Esophagus squamous epithelium (tissue), 5 donors: ENCODE measurements at places on chromosomes 12 and 14.

GRCh38 chr12:117032593-117033381 is 66.4 kb downstream of the TESC start:
- DNase-seq, result no peak

GRCh38 chr12:119383206-119383605 is 48.7 kb downstream of the CCDC60 start:
- no peak for DNase-seq

DNA sequence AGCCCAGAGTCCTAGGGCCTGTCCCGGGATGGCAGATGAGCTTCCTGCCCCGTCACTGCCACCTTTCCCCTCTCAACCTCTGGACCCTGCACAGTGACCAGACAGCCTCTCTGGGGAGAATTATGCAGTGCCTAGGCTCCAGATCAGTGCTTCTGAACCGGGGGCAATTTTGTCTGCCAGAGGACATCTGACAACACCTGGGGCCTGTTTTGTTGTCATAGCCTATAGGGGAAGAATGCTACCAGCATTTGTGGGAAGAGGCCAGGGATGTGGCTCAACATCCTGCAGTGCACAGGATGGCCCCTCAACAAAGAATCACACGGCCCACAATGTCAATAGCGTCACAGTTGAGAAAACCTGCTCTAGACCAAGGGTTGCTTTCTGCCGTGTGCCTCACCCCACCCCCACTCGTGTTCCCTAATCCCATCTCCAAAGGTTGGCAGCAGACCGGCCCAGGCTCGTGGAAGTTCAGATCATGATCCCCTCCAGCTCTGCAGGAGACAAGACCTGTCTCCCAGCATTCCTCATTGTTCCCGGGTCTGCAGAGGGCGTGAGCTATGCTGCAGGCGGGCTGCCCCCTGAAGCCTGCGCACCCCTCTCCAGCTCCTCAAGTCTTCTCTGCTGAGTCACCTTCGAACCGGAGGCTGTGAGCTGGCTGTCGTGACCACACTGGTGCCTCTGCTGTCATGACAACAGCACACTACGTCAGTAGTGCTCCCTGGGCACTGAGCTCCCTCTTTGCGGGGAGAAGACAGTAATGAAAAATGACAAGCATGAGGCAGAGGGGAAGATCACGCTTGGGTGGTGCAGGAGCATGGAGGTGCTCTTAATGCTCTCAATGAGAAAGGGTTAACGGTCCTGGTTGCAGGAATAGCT is 2.0 kb upstream of the GAPDH start:
- DNase-seq, result no peak

DNA sequence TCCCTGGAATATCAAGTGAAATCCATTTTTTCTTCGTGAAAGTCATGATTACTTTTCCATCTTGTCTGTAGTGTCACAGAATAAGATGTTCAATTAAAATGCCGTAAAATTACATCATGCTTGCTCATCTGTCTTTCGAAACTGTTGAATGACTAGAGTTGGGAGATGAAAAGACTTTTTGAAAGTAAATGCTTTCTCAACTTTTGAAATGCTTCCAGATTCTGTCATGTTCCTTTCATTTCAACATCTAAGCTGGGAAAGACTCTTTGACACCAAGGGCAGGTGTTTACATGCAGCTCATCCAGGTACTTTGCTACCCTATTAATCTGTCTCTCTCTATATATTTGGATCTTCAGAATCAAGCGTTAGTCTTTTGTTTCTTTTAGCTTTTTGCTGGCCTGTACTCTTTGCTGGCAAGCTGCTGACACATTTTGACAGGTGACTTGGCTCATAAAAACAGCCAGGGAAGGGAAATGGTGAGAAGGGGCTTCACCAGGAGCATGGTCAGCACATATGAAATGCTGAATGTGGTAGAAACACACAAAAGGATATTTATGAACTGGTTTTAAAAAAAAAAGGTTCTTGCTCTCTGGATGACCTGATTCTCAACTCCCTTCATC is 77.0 kb upstream of the METAP2 start:
- no peak for DNase-seq

GRCh38 chr12:2615665-2616402 is 178.9 kb upstream of the FKBP4 start:
- no peak for DNase-seq

- DNase-seq, result no peak
These were observed 79.6 kb downstream of the PPM1A start for GRCh38 chr14:60328583-60328982.

DNA sequence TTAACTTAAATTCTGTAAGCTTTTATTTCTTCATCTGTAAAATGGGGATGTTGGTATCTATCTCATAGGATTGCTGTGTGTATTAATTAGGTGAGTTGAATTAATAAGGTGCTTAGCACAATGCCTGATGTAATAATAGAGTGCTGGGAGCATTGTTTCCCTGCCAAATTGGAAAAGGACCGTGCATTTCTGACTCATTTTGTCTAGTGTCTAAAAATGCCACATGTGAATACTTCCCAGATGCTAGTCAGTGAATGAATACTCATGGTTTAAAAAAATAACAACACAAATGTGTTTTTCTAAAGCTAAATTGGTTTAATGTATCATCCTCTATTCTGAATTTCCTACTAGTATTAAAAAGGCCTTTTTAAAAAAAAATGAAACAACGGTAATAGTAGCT is 45.4 kb upstream of the NEDD1 start:
- no peak for DNase-seq

GRCh38 chr12:124621296-124621660 is 53.9 kb upstream of the NCOR2 start:
- no peak for DNase-seq

GRCh38 chr14:100059438-100059781 is 5.8 kb upstream of the EVL start:
- no peak for DNase-seq

DNA sequence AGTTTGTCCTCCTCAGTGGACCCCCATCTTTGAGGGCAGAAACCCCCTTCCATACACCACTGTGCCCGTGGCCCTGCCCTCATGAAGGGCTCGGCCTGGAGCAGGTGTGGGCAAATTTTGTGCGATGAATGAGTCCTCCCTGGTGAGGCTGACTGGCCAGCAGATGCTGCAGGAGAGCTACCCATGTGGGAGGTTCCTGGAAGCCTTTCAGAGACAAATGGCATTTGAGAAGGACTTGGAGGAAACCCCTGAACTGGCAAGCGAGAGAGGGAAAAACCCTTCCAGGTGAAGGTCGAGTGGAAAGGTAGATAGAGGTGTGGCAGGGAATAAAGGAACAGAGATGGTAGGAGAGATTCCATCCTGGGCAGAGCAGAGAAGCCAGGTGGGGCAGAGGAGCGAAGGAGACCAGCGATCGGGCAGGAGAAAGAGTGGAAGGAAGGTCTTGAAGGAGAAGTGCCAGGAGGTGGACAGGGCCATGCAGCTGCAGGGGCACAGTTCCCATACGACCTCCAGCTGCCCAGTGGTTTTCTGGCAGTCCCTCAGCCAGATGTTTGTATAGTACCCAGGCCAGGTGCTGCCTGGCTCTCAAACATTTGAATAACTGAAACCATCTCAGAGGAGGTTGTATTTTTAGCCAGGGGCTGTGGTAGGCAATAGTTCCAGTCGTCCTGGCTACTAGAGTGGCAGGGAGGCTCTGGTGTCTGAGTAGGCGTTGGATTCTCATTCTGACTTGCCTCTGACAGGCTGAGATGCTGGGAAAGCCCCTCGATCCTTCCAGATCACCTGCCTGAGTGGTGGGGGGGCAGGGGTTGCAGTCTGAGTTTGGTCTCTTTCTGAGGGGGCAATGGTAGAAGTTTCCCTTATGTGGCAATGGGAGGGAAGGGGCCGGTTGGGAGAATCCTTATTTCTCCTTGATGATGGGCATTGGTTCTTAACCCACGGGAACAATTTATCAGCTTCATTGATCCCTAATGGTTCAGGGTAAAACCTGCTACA is 40.1 kb downstream of the FBXL14 start:
- no peak for DNase-seq

DNA sequence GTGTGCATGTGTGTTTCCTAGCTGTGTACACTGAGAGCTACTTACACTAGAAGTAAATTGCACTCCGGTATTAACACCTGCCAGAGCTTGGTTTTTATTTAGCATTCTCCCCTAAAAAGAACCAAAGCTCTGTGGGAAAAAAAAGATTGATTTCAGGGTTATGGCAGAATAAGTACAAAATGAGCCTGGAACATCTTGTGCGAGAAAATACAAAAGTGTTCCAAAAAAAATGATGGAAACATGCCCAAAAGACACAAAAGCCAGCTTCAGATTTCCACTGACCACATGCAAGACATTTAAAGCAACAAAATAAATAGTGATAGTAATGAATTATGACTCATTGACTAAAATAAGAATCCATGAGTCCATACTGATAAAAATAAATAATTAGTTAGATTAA is 188.3 kb downstream of the GXYLT1 start:
- no peak for DNase-seq

GRCh38 chr14:41230683-41231082 is 376.0 kb upstream of the LRFN5 start:
- DNase-seq, result no peak

DNA sequence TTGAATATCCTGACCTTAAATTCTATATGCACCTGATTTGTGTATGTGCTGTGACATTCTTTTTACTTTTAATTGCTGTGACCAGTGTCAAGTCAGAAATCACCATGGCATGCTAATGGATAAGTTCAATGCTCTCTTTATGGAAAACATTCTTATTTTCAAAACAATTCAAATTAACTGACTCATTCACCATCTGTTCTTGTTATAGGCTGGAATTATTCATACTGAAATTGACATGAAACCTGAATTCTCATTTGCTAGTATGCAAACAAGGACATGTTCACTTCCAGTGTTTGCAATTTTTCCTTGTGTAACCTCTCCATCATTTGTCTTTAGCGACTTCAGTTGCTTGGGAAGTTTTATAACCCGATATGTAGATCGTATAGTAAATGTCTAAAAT is at the start of gene TAS2R30:
Gene TAS2R30 (minus strand): TSS at position 340 of the 400 bp plus-strand sequence. CDS start 400 bp downstream, outside the sequence.
- DNase-seq, result no peak

DNA sequence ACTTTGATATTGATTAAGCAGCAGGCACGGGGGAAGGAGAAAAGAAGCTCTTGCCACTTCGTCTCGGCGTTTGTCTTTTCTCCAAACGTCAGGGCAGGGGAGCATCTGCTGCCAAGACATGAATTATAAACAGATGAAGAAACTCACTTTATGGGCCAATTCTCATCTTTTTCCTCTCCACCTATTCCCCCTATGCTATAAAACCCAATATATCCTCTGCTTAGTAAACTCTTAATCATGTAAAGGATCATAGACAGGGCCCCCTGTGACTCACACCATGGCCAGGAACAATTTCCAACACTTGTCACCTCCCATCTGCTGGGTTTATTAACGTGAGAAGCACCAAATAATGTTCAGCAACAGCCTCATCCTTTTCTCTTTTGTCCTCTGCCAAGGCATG is 1092.1 kb upstream of the TMEM132C start:
- no peak for DNase-seq

DNA sequence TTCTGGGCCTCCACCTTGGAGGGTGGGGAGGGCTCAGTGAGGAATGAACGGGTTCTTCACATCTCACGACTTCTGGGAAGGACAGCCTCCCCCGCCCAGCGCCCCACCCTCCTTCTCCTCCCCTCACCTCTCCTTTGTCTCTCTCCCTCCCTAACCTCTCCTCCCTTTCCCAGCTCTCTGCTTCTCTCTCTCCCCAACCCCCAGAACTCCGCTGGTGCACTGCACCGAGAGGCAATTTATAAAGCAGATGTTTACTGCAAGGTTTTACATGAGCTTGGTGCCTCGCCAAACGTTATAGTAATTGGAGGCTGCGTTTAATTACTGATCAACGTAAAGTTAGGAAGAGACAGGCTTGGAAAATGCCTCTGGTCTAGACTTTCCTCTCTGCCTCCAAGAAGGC is 42.9 kb upstream of the FAM222A start:
- DNase-seq, result no peak

DNA sequence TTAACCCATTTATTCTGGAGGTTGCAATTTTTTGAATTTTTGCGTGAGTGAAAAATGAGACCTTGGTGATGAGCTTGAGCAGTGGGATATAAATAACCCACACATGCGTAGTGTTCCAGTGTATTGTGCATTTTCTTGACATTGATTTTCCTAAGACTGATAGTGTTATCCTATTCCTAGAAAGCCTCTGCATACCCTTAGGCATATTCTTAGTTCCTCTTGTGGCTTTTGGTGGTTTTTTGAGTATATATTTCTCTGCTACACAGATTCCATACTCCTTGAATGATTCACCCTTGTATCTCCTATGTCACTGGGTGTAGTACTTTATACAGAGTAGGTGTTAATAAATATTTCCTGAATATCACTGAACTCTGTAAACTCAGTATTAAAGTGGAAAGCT is 363.4 kb upstream of the PDE3A start:
- DNase-seq, result no peak

DNA sequence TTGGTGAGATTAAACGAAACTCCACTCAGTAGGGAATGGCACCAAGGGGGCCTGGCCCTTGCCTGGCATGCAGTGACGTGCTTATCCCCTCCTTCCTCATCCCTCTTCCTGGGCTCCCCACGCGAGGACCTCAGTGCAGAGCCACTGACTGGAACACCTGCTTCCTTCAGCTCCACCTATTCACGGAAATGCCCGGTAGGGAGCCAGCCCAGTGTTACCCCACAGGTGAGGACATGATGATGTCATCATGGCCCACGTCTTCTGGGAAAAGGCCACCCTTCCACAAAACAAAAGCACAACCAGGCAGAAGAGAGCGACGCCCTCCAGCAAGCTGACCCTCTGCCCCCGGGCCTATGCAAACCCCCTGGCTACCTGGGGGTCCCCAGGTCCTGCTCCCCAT is 42.1 kb downstream of the CCDC85C start:
- no peak for DNase-seq

DNA sequence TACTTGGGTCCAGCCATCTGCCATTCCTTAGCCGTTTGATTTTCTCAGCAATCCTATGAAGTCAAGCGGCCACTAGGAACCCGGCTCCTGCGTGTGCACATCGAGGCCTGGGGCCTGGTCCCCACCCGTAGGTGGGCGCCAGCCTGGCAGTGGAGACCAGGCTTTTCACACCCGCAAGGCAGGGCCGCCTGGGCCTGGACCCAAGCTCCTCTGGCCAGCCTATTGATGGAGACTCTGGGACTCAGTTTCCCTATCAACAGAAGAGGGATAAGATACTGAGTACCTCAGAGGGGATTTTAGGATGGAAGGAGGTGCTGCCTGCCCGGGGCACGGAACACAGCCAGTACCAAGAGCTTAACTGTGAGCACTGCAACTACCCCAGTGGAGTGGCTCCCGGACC is 104.3 kb upstream of the C14orf180 start:
- DNase-seq, result no peak

GRCh38 chr12:2463719-2464118 is 331.1 kb upstream of the FKBP4 start:
- no peak for DNase-seq

DNA sequence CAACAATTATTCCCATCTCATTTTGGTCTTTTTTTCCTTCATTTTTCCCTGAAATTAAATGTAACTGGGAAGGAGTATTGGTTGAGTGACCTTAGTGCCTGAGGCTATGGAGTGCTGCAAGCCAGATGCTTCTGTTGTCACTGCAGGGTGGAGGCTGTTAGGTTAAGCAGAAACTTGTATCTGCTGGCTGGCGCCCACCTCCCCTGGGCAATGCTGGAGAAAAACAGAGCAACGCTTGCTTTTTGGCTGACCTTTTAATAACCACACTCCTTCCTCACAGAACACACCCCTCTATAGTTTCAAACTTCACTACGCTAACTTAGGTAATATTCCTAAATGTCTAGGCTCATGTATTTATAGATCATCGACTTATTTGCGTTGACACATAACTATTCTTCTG is 583.5 kb upstream of the NOVA1 start:
- no peak for DNase-seq
